ENCODE measurements at places on chromosomes 4 and X. TPM values are rescaled to one million over a fixed set of nuclear protein-coding genes. Genes with fewer than 3 reads are reported as not detected.

DNA sequence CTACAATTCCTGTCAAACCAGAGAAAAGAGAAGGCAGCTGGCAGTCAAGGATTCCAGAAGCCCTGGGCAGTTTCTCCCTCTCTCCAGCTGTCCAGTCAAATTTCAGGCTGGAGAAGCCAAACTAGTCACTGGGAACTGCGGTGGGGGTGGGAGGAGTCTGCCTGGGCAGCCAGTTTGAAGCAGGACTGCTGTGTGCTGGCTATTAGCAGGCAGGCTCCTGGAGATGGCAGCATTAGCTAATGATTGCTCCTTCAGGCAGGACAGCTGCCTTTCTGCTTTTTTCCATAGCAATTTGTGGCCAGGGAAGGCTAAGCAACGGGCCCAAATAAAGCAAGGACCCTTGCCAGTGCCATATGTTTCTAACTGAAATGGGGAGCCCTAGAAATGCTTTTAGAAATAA lies 44.7 kb upstream of the FGF13 start:
- H3K27ac ChIP-seq, result no peak overlapping the region
- H3K4me3 ChIP-seq, result no peak overlapping the region
- H3K27me3 ChIP-seq, result no peaks in the 10 kb centered on the region
- no peaks in the 10 kb centered on the region for H3K4me1 ChIP-seq
- no peaks in the 10 kb centered on the region for H3K36me3 ChIP-seq

GRCh38 chr4:119048446-119048845 lies 87.2 kb upstream of the MYOZ2 start:
- peaks cover 5% of the 10 kb centered on the region for H3K4me1 ChIP-seq
- 0 out of 3 replicates have a peak, but pooled peaks cover 4% of the 10 kb centered on the region for H3K27me3 ChIP-seq
- H3K27ac ChIP-seq, result no peak overlapping the region
- H3K4me3 ChIP-seq, result no peak overlapping the region
- H3K36me3 ChIP-seq, result no peaks in the 10 kb centered on the region

- no peak overlapping the region for H3K27ac ChIP-seq
- no peak overlapping the region for H3K4me3 ChIP-seq
- no peak for DNase-seq
- H3K36me3 ChIP-seq, result no peaks in the 10 kb centered on the region
- H3K27me3 ChIP-seq, result no peaks in the 10 kb centered on the region
These were observed 58.7 kb downstream of the ANOS1 start for GRCh38 chrX:8673201-8673600.

DNA sequence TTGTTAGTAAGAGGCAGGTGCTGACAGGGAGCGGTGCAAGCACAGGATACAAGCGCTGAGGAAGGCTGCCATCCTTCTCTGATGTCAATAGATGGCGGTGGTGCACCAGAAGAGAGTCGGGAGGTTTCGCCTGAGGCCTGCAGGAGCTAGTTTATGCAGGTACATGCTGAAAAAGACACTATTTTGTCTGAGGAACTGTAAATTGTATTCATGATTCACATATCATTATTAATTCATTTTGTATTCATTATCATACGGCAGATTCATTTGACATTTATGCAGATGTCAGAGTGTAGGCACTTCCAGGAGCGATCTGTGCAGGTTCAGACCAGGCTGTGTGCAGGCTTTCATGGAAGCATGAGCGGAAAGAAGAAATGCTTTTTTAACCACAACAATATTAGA lies 824.0 kb downstream of the STIM2 start:
- H3K27me3 ChIP-seq, result no peaks in the 10 kb centered on the region
- H3K4me1 ChIP-seq, result no peaks in the 10 kb centered on the region
- no peak overlapping the region for H3K4me3 ChIP-seq
- H3K36me3 ChIP-seq, result no peaks in the 10 kb centered on the region
- DNase-seq, result peak; percentile 44

- no peak overlapping the region for H3K4me3 ChIP-seq
- H3K36me3 ChIP-seq, result no peaks in the 10 kb centered on the region
- H3K4me1 ChIP-seq, result no peaks in the 10 kb centered on the region
- H3K27me3 ChIP-seq, result no peaks in the 10 kb centered on the region
- H3K27ac ChIP-seq, result no peak overlapping the region
These were observed 901.0 kb downstream of the FAT4 start for GRCh38 chr4:126215759-126216158.

DNA sequence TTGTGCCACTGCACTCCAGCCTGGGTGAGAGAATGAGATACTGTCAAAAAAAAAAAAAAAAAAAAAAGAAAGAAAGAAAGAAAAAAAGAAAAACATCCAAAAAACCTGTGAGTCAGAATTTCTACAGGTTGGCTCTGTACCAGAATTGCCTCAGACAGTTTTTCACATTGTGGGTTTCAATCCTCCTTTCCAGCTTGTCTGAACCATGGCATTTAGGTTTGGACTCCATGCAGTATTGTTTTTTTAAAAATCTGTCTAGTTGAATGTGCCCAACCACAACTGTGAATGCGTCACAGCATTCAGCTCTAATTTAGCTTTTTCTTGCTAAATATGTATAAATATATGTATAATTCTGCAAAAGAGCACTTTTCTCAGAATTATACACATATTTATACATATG lies 31.4 kb upstream of the ARSH start:
- no peaks in the 10 kb centered on the region for H3K36me3 ChIP-seq
- H3K27me3 ChIP-seq, result no peaks in the 10 kb centered on the region
- DNase-seq, result no peak
- H3K4me3 ChIP-seq, result no peak overlapping the region

DNA sequence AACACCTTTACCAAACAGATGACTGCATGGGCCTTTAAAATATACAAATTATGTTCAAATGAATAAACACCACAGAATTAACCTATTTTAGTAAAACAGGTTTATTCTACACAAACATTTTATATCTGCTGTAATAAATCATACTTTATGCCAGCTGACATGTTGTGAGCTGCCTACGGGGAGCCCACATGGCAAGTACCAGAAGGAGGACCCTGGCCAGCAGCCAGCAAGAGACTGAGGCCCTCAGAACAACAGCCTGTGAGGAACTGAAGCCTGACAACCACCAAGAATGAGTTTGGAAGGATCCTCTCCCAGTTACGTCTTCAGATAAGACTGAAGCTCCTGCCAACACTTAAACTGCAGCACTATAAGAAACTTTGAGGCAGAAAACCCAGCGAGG lies 377.0 kb downstream of the PDGFC start:
- H3K4me1 ChIP-seq, result no peaks in the 10 kb centered on the region
- H3K4me3 ChIP-seq, result no peak overlapping the region
- no peak overlapping the region for H3K27ac ChIP-seq

DNA sequence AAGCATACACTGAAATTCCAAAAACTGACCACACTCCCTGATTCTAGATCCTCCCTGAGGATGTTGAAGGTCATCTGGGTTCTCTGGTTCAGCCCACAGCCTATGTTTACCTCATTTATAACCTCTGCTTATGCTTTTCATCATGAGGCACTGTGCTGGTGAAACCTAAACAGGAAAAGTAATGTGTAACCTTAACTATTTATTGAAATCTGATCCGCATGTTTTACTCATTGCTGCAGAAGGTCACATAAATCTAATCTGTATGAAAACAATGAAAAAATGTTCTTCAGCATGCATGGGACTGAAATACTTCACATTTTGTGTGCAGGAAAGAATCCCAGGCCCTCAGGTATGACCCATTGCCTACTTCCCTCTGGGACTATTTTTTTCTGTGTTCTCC lies 30.3 kb downstream of the UCHL1 start:
- no peaks in the 10 kb centered on the region for H3K36me3 ChIP-seq
- H3K27me3 ChIP-seq, result peaks cover 9% of the 10 kb centered on the region
- no peaks in the 10 kb centered on the region for H3K4me1 ChIP-seq

DNA sequence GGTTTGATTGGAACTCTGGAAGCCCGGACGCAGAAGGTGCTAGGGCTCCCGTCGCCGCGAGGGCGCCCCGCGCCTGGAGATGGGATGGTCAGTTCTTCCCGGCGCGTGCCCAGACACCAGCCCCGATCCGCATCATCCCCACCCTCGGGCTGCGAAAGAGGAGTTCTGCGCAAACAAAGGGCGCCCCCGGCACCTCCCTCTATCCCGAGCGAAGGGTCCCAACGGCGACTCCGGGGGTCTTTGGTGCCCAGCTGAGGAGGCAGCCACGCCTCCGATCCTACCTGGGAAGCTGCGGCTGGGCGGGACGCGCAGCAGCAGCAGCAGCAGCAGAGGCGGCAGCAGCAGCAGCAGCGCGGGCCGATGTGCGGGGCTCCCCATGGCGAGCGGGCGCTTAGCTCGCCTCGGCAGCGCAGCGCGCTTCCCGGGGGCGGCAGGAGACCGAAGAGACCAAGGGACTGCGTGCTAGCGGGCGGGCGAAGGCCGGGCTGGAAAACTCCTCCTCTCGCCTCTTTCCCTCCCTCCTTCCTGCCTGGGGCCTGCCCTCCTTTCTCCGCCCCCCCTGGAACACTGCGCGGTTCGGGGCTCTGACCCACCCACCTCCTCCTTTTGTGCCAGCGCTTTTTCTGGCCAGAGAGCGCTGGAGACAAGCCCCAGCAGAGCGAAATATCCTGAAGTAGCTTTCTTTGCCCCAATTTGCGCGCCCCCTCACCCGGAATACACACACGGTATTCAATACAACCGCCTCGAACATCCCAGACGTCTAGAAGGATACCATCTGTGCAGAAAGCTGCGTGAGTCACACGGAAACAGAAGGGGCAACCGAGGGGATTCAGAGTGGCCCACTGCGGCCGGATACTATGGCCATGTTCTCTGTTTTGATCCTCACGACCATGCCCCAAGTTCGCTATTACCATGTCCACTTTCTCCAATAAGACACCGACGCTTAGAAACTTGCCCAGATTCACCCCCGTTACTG lies at the start of gene SRPX:
Gene SRPX (minus strand): TSS at position 457 of the 976 bp plus-strand sequence. CDS start 79 bp downstream, at position 378.
- no peak within 1 kb of the TSS for H3K4me3 ChIP-seq
- H3K4me1 ChIP-seq, result no peaks in the 10 kb centered on the region
- no peaks in the 10 kb centered on the region for H3K36me3 ChIP-seq
- no peak within 1 kb of the TSS for H3K27ac ChIP-seq
- peaks cover 19% of the 10 kb centered on the region for H3K27me3 ChIP-seq

GRCh38 chr4:188270273-188271069 lies 131.2 kb downstream of the TRIML1 start:
- no peak overlapping the region for H3K4me3 ChIP-seq
- H3K27me3 ChIP-seq, result no peaks in the 10 kb centered on the region
- H3K4me1 ChIP-seq, result no peaks in the 10 kb centered on the region
- H3K27ac ChIP-seq, result no peak overlapping the region
- no peaks in the 10 kb centered on the region for H3K36me3 ChIP-seq

GRCh38 chr4:1271686-1272085 lies 18.0 kb upstream of the MAEA start:
- no peaks in the 10 kb centered on the region for H3K36me3 ChIP-seq
- no peaks in the 10 kb centered on the region for H3K27me3 ChIP-seq
- no peak overlapping the region for H3K27ac ChIP-seq
- H3K4me1 ChIP-seq, result no peaks in the 10 kb centered on the region

GRCh38 chr4:184471881-184472613 lies 2.3 kb downstream of the IRF2 start:
- H3K27me3 ChIP-seq, result no peaks in the 10 kb centered on the region
- no peaks in the 10 kb centered on the region for H3K36me3 ChIP-seq
- H3K4me3 ChIP-seq, result peak overlapping the region; percentile 94
- H3K27ac ChIP-seq, result peak overlapping the region; percentile 92
- no peak for DNase-seq
- H3K4me1 ChIP-seq, result peaks cover 47% of the 10 kb centered on the region

GRCh38 chrX:108167211-108167872 lies 75.8 kb downstream of the ATG4A start:
- no peaks in the 10 kb centered on the region for H3K27me3 ChIP-seq
- no peak overlapping the region for H3K27ac ChIP-seq
- DNase-seq, result no peak
- no peaks in the 10 kb centered on the region for H3K36me3 ChIP-seq

DNA sequence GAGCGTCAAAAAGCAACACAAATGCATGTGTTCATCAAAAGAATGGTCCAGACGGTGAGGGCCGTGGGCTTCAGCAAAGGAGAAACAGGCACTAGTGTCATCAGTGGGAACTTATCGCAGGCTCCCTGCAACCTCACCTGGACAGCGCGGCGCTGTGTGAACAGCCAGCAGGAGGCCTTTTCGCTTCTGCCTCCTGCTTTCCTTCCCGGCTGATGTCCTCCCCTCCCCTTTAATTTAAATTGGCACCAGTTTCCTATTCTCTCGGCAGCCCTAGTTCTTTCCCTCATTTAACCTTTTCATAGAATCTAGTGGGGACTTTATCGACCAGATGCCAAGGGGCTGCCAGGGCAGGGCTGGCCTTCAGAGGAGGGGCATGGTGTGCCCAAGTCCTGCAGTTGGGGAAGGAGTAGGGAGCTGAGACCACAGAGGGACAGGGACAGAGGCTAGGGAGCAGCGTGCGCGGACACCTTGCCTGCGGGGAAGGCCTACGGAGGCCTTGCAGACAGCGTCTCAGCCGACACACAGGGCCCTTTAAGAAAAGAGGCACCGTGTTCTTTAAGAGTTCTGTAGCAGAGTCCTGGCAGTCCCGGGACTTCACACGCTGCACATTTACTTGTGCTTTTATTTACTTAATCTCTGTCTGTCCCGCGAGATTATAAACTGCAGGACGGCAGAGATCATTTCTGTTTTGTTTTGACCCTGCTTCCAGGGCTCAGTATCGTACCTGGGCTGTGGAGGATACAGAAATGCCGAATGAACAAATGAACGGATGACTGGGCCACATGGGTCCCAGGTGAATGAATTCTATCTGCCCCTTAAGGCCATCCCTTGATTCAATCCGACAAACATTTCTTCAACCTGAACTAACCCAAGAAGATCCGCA lies 8.4 kb upstream of the SORBS2 start:
- no peak overlapping the region for H3K27ac ChIP-seq
- no peak for DNase-seq
- H3K4me3 ChIP-seq, result no peak overlapping the region
- H3K27me3 ChIP-seq, result no peaks in the 10 kb centered on the region

DNA sequence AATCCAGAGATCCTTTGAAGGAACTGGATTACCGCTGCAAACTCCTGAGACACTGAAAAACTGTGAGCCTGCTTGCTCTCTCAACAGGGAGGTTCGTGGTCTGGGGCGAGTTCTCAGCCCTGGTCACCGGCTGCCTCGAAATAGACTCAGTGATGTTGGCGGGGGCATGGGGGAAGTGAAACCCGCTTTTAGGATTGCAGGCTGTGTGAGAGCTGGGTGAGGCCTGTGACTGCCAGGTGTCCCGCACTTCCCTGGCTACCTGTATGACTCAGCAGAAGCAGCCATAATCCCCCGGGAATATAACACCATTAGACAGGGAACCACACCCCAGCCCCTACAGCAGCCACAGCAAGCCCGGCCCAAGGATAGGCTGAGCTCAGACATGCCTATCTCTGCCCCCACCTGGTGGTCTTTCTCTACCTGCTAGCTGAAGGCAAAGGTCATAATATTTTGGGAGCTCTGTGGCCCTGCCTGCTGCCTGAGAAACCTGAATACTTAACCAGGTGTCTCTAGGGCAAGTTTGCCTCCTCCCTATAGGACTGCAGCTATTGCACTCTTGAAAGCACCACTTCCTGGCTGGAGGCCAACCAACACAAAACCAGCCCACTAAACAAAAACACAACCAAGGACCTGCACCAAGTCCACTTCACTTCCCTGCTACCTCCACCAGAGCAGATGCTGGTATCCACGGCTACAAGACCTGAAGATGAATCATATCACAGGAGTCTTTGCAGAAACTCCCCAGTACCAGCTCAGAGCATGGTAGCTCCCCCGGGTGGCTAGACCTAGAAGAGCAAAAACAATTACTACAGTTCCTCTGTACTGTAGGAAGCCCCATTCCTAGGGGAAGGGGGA lies 202.0 kb downstream of the RRAGB start:
- no peak overlapping the region for H3K27ac ChIP-seq
- no peak for DNase-seq
- H3K27me3 ChIP-seq, result no peaks in the 10 kb centered on the region
- no peaks in the 10 kb centered on the region for H3K4me1 ChIP-seq

EDNRA gene
- total RNA-seq, result not detected

ASB9 gene
- total RNA-seq, result 18.2 TPM

ZBTB33 gene
- 36.2 TPM for total RNA-seq

TACC3 gene
- 35.4 TPM for total RNA-seq

EPHA5 gene
- total RNA-seq, result not detected

NLGN3 gene
- not detected for total RNA-seq

ZDHHC15 gene
- total RNA-seq, result not detected

RTL5 gene
- not detected for total RNA-seq

ZNF518B gene
- total RNA-seq, result 0.17 TPM

CXCL10 gene
- total RNA-seq, result not detected

REPS2 gene
- 0.84 TPM for total RNA-seq
